ENCODE measurements at places on chromosomes 2 and 18.

- no peak for DNase-seq
These were observed 134.9 kb upstream of the DSEL start for GRCh38 chr18:67651438-67651837.

DNA sequence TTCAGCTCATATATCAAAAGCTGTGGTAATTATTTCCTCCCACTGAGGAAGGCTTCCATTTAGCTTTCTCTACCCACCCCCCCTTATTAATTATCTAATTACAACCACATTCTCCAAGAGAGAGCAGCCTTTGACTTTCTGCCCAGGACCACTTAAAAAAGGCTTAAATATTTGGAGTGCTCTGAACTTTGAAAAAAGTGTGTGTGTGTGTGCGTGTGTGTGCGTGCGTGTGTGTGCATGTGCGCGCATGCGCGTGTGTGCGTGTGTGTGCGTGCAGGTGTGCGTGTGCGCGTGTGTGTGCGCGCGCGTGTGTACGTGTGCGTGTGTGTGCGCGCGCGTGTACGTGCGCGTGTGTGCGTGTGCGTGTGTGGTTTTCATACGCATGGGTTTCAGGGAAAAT is 57.8 kb downstream of the TWIST2 start:
- no peak for DNase-seq

- DNase-seq = no peak
These were observed 64.6 kb upstream of the TFPI start for GRCh38 chr2:187618813-187619212.

DNA sequence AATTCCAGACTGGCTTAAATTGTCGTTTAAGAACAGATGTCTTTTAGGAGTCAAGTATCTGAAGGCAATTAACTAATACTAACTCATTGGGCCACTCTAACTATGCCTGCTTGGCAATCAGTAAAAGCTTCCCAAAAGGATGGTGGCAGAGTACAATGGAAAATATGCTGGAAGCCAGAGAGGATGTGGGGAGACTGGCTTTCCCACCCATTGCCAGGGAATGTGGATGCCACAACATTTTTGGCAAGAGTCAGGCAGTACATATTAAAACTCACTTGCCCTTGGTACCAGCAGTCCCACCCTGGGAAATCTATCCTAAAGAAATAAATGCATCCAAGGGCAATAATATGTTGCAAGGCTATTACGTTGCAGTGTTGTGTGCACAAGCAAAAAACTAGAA is 74.0 kb upstream of the FZD7 start:
- no peak for DNase-seq

GRCh38 chr2:105776560-105776928 is 31.8 kb downstream of the NCK2 start:
- no peak for DNase-seq
